ENCODE measurements at places on chromosomes 11 and 22.

DNA sequence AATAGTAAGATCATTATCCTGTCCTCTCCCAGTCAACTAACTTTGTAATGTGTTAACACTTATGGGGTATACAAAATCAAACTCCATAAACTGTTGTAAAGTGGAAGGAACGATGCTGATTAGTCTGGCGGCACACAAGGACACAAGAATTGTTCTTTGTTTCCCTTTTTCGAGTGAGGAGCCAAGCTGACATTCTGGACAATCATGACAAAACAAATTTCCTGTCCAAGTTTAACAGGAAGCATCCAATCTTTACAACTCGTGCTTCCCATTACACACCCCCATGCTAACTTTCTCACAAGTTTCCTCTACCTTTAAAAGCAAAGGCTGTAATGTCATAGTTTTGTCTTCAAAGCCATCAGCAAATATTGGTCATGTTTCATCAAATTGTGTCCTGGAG is 20.4 kb upstream of the LDLRAD3 start:
- no peak for DNase-seq

DNA sequence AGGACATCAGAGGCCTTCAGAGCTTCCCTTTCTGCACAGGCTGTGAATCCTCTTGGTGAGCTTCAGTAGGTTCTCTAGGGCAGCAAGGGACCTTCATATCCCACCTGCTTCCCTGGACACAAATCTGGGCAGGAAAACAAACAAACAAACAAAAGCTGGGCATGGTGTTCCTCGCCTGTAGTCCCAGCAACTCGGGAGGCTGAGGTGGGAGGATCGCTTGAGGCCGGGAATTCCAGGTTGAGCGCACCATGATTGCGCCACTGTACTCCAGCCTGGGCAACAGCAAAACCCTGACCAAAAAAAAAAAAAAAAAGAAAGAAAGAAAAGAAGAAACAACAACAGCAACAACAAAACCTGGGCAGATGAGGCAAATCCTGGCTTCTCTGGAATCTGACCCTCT is 92.9 kb downstream of the CEP164 start:
- no peak for DNase-seq

DNA sequence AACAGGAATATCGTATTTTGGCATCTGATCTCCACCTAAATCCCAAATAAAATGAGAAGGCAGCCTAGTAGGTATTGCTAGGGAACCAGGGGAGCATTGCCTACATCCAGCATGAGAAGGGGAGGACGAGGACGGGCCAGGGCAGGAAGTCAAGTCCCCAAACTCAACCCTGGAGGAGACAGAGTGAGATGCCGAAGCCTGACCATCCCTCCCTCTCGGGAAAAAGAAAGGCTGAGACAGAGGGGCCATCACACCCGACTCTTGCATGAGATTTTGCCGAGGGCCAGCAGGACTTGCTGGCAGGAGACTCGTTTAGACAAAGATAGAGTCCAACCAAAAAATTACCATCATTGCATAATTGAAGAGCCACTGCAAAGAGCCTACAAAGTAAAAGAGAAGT is 50.2 kb upstream of the SPATA19 start:
- DNase-seq, result no peak

DNA sequence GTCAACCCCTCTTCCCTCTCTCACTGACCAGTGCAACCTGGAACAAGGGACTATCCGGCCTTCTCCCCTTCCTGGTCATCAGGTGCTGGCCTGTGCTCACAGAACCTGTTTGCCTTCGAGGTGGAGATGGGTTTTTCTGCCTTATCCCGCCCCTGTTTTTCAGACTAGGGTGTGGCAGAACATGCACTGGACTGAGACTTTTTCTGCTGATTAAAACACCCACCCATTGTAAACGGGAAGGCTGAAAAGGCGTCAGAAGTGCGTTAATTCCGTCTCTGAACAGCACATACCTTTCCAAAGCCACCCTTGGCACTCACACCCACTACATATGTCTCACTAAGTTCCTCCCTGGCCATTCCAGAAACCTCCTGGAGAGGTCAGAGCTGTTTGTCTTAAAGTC is 4.4 kb upstream of the B3GNT6 start:
- DNase-seq, result no peak

DNA sequence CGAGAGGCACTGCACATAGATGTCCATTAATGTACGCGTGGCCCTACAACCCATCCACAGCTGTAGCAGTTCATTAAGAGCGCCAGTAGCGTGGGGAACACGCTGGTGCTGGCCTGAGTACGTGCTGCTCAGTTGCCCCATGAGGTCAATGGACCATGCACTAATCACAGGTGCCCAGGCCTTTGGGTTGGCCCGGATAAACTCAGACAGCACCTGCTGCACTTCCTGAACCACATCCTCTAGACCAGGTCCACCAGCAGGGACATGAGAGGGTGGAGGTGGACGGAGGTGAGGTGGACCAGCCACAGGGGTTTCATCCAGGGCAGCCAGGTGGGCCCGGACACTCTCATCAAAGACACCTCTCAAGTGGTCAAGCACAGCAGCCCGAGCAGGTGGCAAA is 3.1 kb upstream of the GANAB start:
- no peak for DNase-seq

GRCh38 chr11:79081471-79082031 is 359.3 kb downstream of the TENM4 start:
- DNase-seq, result no peak

- DNase-seq, result no peak
These were observed 843 bp downstream of the OR56B1 start for GRCh38 chr11:5737091-5737490.

DNA sequence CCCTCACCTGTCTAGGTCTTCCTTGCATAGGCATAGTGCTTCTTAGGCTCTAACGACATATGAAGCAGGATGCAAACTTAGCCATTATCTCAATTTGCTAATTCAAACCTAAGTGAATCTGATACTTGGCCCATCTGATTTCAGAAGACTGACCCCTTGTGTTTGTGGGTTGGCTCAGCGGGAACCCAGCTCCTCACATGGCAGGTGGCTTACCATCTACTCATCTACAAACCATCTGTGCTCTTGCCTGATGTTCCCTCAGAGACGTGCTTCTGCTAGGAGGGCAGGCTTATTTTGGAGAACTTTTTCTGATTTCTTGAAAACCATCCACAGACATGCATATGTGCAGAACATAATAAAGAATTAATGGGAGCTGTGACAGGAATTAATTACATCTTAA is 15.2 kb downstream of the ELMOD1 start:
- DNase-seq, result no peak

- DNase-seq, result no peak
These were observed 80.8 kb downstream of the GRK3 start for GRCh38 chr22:25645266-25645665.

GRCh38 chr11:119169282-119169719 is 776 bp downstream of the NLRX1 start:
- DNase-seq, result no peak

GRCh38 chr11:43784866-43785265 is 95.8 kb upstream of the ALKBH3 start:
- DNase-seq, result no peak

- DNase-seq, result no peak
These were observed 175.6 kb upstream of the TENM4 start for GRCh38 chr11:79616392-79616851.

DNA sequence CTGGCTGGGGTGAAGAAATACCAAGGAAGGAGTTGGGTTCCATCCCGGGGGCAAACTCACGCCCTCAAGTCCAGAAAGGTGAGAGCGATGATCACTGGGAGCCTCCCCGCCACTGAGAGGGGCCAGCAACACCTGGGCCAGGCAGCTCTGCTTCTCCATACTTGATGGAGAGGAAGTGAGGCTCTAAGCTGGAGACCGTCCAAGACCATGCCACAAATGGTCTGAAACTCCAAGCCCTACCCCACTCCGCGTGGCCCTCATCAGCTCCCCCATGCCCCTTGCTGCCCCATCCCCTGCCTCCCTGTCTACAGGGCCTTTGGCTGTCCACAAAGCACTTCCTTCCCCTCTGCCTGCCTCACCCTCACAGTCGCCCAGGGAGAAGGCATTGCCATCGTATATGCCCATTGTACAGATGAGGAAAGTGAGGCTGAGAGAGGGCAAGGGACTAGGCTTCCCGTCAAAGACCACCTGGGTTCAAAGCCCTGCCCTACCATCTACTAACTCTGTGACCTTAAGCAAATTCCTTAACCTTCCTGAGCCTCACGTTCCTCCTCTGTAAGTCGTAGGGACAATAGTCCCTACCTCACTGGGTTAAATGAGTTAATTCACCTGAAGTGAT is 4.4 kb upstream of the PDGFB start:
- no peak for DNase-seq

DNA sequence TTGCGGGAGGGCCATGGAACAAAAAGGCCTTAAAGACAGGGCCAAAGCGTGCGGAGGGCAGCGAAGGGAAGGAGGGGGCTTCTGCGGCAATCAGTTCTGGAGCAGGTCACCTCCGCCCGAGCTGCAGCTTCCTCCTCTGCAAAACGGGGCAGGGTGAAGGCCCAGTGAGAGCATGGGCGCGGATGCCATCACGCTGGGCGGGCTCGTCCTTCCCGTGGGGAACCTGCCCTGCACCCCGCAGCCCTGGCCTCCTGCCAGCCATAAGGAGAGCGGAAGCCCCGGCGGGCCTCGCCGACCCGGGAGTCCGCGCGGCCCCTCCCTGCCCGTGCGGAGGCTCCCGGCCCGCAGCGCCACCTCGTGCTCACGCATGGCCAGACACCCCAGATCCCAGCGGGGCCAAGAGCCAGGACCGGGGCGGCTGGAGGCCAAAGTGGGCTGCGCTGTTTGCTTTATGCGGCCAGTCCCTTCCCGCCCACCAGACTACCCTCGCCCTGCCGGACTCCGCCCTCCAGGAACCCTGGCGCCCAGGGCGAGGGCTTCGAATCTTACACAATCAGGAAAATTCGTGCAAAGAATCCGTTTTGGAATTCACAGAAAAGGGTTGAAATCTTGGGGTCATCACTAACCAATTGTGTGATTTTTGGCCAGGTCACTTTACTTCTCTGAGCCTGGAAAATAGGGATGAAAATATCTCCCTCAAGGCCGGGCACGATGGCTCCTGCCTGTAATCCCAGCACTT is 16.1 kb downstream of the TSKU start:
- no peak for DNase-seq

Measured in AG09319 (cell line).